ENCODE measurements at places on chromosomes 11 and 22.

GRCh38 chr11:7612661-7613393 is 60.5 kb downstream of the CYB5R2 start:
- DNase-seq: peak; percentile 34

DNA sequence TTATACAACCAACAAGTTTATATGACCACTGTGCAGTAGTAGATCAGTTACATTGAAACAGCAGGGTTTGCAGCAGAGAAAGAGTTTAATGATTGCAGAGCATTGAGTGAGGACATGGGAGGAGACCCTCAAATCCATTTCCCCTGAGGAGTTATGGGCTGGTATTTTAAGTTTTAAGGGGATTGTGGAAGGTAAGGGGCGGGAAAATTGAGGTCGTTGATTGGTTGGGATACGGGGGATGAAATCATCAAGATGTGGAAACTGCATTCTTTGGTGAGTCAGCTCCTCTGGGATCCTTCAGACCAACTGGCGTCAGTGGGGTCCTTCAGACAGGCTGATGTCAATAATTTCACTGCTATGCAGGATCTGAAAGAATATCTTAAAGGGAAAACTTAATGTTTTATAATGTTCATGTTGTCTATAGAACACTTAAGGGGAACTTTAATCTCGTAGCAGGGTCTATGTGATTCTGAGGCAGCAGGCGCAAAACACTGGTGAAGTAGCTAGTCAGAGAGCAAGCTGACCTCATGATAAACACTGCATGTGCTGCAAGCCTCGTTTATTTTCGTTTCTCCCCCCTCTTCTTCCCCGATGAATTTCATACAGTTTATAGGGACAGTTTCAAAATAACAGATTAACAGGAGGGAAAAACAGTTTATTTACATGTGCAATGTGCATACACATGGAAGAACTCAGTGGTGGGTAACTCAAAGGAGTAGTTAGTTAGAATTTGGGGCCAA is 17.4 kb upstream of the BACE1-AS start:
- peak; percentile 79 for DNase-seq

GRCh38 chr11:102279641-102280170 is 37.6 kb upstream of the BIRC3 start:
- peak; percentile 43 for DNase-seq

GRCh38 chr11:71481101-71481960 is 28.3 kb downstream of the NADSYN1 start:
- DNase-seq: no peak

DNA sequence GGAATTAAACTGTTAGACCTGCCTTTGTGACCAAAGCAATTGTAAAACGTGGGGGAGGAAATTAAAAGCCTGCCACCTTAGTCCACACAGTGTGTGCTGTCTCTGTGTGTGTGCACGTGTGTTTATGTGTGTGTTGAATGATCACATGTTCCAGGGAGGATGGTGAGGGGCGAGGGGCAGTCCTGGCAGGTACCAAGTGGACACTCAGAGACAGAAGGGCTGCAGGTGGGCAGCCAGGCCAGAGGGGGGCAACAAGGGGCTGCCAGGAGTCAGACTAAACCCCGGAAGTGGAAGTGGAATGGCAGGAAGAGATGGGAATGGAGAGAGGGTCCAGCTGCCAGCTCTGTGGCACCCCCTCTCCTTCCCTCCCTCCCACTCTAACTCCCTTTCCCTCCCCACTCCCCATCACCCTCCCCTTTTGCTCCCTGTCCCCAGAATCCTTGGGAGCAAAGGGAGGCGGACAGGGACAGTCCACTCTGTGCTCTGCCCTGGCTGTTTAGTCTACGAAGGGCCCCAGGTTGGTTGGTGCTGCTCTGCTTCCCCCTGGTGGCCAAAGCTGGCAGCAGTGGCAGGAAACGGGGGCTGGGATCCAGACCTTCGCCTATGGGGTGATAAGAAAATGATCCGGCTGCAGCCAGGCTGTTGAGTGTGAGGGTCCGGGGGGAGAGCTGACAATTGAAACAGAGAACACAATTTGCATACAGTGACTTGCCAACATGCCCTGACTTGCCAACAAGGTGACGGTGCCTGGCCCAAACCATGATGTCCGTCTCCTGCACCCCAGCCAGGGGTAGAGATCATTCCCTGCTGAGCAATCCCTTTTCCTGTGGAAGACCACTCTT is 24.4 kb downstream of the P2RY2 start:
- DNase-seq: peak; percentile 70

DNA sequence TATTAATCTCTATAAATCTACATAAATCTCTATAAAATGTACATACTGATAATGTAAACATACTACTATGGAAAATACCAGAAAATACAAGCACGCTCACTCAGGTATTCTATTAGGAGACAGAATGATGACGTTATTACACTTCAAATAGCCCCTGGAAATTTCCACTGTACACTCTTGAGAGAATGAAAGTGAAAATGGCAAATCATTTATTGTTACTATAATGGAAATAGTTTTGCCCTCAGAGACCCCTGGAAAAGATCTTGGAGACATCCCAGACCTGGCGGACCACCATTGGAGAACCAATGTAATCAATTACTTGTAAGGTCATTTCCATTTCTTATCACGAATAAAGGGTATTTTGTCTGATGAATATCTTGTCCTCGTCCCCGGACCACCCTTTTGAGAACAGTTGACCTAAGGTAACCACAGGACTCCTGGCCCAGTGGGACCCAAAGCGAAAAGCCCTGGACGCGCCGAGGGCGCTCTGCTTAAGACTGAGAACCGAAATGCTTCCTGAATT is 509 bp upstream of the PRRG4 start:
- DNase-seq: no peak

- peak; percentile 73 for DNase-seq
These were observed 16.7 kb upstream of the ZC3H12C start for GRCh38 chr11:110076371-110076965.

DNA sequence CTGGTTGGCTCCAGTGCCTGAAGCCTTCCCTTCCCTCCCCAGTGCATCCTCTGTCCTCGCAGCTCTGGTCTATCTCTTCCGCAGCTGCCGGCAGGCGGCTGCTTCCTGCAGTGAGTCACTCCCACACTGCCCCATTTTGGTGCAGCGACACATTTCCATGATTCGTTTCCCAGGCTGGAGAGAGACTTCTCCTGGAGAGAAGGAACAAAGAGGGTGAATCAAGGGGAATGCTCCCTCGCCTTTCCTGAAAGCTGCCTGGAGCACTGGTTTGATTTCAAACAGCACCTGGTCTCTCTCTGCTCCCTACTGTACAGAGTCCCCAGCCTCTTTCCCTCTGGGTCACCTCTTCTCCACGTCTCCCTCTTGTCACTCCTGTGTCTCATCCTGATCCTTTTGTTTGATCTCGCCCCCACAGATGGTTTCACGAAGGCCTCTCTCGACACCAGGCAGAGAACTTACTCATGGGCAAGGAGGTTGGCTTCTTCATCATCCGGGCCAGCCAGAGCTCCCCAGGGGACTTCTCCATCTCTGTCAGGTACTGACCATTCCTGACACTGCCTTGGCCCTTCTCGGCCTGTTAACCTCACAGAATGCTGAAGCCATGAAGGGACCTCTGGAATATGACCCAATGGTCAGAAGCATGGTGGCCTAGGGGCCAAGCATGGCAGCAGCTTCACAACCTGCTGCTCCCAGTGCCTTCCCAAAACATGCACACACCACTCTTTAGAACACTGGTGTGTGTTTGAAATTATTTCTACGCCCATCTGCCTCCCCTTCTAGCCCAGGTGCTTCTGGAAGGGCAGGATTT is at the start of gene TMA7B:
Gene TMA7B, plus strand, starts transcription at position 758 of the 808 bp plus-strand sequence. CDS start 3,978 bp downstream, outside the sequence.
- peak; percentile 62 for DNase-seq

DNA sequence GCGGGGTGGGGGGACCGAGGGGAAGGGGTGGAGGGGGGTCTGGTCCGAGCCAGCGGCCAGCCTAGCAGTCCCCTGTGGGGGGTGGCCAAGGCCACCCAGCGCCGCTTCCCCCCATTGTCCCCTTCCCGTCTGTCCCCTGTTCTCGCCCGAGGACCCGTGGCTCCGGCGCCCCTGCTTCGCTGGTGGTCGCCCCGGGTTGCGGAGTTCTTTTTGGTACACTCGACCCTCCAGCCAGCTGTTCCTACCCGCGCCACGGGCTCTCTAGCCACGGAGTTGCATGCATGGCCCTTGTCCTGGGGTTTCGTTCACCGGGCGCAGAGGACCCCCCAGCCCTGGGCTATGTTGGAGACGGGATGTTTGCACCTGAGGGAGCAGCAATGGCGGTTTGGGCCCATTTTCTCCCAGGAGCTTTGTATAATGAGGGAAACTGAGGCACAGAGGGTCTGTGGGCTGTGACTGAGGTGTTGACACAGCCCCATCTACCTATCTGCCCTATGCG is 489 bp downstream of the RNF214 start:
- DNase-seq: no peak

DNA sequence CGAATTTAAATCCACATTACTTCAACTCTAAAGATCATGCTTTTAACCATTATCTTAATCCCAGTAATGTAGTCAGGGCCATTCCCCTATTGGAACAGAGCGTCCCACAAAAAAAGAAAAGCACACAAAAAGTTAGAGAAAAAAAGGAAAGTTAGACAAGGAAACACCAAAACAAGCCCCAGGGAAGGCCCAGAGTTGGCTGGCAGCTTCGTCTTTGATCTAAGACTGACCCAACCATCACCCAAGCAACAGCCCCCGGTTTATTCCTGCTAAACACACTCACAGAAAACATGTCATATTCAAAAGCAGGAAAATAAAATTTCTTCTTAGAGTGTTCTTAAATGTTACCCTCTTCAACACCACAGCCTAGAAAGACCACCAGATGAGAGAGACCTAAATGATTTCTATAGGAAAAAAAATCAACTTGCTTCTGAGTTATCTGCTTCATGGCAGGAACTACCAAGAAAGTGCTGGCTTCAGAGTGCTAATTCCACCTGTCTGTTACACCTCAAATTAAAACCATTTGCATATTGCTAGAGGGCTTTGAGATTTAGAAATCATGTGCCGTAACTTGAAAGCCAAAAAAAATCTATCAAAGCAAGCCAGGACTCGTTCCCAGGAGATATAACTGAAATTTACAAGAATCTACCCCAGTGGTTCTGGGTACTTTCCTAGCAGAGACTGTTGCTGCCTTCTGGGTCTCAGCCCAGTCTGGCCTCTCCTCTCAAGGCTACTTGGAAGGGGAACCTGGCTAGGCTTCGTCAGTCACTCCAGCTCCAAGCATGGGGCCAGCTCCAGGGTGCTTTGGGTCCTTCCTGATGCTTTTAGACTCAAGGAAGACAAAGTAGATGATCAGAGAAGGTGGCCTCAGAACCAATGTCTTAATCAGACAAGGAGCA is 31.2 kb downstream of the POU2AF3 start:
- peak; percentile 45 for DNase-seq

GRCh38 chr22:35353318-35353717 is 27.6 kb upstream of the HMOX1 start:
- no peak for DNase-seq

GRCh38 chr11:115132436-115133228 is 371.6 kb downstream of the CADM1 start:
- DNase-seq: peak; percentile 25

DNA sequence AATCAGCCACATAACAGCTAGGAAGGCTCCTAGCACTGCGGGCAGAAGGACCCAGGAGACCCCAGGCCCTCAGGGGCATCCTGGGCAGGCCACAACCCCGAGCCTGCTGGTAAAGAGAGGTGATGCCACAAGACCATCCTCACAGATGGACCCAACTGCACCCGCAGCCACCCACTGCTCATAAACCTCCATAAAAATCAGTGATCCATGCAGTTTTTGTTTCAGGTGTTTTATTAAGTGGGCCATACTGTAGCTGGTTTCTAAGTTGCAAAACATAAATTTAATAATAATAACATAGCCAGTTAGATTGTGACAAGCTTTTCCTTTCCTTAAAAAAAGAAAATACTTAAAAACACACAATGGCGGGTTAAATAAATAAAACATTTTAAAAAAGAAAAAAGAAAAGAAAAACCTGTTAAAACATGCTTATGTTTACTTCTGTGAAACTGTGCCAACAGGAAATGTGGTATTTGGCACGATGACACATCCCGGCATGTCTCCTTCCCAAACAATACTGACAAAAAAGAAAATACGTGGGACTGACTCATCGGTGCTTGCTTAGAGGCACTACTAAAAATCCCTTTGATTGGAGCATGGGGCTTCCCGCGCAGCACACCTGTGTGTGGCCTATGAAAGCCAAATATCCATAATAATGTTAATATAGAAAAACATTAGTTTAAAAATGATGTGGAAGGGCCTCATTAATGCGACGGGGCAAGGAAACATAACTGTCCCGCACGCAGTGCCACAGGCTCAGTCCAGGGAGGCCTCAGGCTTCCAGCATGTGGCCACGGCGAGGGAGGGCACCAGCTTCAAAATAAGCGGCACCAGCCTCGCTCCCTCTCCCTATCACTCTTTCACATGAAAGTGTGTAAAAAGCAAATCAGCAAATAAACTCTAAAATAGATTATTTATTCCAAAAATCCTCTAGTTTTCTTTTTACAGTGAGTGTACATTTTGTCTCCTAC is 47.5 kb upstream of the SCUBE2 start:
- peak; percentile 97 for DNase-seq

- DNase-seq: peak; percentile 71
These were observed 4.9 kb upstream of the CELSR1 start for GRCh38 chr22:46542011-46542985.

GRCh38 chr22:27220339-27220738 is 563.0 kb downstream of the MIAT start:
- DNase-seq: peak; percentile 18

GRCh38 chr11:125136001-125136400 is 24.6 kb upstream of the TMEM218 start:
- DNase-seq: no peak

DNA sequence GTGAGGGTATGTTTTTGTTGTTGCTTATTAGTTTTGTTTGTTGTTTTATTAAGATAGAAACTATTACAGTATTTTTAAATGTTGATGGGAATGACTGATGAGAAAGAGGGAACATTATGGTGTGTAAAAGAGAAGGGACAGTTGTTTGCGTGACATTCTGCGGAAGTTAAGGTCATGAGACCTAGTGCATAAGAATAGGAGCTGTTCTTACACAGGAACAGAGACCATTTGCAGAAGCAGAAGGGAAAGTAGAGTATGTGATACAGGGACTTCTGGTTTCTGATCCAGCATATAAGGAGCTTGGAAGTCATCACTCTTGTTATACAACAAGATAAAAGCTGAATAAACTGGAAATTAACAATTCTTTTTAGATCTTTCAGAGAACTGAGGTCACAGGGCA is 299.2 kb upstream of the API5 start:
- DNase-seq: no peak

All from MCF 10A (cell line).